ENCODE measurements at places on chromosomes 5 and 9.

DNA sequence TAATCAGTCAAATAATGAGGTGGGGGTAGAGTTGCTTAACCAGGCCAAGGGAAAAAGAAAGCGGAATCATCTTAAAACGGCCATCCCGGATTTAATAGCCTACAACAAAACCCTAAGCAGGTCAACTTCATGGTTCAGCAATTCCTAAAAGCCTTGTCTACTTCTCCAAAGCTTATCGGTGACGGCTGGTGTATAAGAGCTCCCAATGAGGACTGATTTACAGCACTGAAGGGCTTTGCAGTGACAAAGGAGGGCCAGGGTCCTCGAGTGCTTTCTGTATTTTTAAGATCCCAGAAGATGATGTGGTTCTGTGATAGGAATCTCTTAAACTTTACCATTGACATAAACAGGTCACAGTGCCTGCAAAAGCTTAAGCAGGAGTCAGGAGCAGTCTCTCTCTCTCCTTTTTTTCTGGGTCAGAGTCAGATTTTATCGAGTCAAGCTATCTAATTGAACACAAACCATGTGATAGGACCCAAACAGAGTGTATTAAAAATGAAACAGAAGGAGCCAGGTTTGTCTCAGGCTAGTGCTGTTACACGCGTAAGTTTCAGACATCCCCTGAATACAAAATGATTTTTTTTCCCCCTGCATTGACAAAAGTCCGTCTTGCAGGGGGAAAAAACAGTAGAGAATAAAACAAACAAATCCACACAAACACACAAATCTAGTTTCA lies 663.6 kb upstream of the ZNF608 start:
- no peak for DNase-seq

- DNase-seq, result no peak
These were observed 26.1 kb downstream of the GFPT2 start for GRCh38 chr5:180326989-180327565.

DNA sequence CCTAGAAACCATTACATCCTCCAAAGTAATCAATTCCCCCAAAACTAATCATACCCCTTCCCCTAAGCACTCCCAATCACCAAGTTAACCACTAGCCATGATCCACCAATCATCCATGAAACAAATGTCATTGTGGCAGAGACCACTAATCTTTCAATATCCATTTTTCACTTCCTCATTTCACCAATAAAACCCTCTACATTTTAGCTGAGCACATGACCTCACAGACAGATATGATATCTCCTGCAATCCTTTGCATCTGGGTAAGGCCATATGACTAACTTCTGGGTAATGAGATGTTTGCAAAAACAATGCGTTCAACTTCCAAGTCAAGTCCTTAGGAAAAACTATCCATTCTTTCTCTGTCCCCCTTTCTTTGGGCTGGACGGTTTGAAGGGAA lies 20.7 kb downstream of the OR2S2 start:
- DNase-seq, result no peak

DNA sequence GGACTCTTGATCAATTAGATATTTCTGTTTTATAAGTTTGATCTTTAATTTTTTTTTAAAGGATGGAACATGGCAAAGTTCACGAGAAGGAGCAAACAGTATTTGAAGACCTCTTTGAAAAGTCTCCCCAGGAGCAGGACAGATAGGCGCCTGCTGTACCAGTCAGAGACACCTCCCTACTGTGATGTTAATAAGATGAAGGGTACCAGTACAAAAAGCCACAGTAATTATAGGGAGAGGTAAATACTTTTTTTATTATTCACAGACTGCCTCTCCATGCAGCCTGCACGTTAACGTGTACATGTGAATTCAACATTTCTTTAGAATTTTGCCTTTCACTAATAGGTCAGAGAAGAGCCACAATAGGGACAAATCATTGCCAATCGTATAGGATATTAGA lies 146.5 kb upstream of the CDH6 start:
- no peak for DNase-seq

GRCh38 chr5:116273448-116274242 lies 188.8 kb downstream of the COMMD10 start:
- DNase-seq, result no peak

- no peak for DNase-seq
These were observed 27.5 kb downstream of the CCDC152 start for GRCh38 chr5:42784132-42784531.

DNA sequence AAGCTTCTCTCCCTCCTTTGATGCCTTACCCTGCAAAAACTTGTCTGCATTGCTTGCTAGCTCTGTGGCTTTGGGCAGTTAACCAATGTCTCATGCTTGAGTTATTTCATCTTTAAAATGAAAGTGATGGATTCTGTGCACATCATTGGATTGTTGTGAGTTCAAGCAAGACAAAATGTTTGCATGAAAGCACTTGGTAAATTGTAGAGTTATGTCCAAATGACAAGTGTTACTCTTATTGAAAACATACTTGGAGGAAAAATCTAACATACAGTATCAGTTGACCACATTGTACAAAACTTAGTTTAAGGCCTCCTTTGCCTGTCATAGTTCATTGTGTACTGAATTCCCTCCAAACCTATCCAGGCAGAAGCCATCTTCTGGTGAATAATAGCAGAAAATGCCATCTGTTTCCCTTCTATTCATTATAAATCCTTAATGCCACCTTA lies 30.0 kb downstream of the TGFBR1 start:
- DNase-seq, result no peak

GRCh38 chr9:76336027-76336426 lies 58.2 kb downstream of the RFK start:
- DNase-seq, result no peak

DNA sequence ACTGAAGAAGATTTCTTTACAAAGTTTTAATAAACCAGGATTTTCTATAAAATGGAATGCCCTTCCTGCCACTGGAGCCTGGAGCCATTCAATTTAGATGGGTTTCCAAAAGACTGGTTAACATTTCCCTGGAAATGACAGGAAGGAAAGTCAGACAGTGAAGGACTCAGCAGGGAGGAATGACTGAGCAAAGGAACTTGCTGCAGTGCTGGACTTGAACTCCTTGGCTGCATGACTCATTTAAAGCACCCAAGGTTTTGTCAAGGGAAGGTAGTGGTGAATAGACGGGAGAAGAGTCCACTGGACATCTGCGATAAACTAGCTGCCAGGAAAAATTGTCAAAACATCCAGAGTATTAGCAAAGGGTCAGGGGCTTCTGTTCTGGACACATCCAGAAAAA lies 163.8 kb upstream of the SLC28A3 start:
- DNase-seq, result no peak

GRCh38 chr9:138052322-138052615 lies 174.7 kb downstream of the CACNA1B start:
- no peak for DNase-seq

DNA sequence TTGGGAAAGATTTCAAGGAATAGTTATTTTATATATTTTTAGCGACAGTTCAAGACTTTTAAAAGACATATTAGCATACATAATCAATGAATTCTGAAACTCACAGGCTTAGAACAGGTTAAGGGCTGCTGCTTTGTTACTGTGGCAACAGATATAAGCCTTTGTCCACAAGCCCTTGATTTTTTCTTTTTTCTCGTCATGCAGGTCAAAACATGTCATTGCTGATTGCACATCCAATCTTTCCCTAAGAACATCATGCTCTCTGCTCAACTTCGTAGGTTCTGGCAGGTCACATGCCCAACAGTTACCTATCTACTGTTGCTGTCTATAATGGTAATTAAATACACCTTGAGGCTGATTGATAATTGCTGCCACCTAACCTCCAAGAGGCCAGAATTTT lies 172.5 kb upstream of the PTPRD start:
- no peak for DNase-seq

DNA sequence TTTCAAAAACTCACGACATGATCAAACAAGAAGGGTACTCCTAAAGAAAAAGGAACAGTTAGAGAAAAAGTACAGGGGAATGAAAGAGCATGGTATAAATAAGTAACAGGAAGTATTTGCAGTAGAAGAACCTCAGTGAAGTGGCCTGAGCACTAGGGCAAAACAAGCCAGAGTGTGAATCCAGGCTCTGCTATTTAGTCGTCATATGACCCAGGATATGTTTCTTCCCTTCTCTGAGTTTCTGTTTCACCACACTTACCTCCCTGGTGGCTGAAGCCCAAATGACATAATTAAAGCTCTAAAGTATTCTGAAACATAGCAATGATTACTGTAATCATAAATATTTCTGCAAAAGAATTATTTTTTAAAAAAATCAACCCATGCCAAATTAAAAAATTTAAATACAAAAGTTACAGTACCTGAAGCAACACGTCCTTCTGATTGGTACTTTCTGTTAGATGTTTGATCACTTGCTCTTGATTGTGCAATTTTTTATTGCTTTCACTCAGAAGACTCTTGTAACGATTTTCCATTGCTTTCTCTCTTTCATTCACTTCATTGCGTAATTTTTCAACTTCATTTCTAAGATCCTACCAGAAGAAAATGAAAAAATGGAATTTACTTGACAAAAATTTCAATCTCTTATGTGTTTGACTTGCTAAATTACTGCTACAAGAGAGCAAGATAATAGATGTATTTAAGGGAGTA lies 88.9 kb downstream of the CDK5RAP2 start:
- DNase-seq, result no peak

- no peak for DNase-seq
These were observed 28.9 kb downstream of the FAM151B start for GRCh38 chr5:80516826-80517225.

GRCh38 chr5:177471610-177472356 lies 1.7 kb downstream of the DBN1 start:
- no peak for DNase-seq

GRCh38 chr9:107049046-107049802 lies 186.3 kb downstream of the ZNF462 start:
- no peak for DNase-seq
